ENCODE measurements at places on chromosomes 7 and 10.

DNA sequence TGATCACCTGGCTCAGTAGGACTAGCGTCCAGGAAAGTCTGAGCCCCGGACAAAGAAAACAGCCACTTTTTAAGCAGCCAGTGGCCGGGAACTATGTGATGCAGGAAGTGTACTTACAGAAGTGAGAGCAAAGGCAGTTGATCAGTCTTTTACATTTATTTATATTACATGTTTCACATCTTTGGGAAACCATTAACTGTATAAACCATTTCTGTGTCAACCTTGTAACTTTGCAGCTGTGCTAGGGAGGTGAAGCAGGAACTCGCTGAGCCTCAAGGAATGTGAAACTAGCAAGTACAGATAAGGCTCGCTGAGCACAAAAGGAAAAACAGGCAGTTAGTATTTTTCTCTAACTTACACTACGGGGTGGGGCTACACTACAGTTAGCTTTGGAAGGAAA lies 39.9 kb upstream of the HECW1 start:
- no peak for DNase-seq

- peak; percentile 43 for DNase-seq
Measured at GRCh38 chr7:130381468-130382312, 1.4 kb downstream of the CPA1 start.

GRCh38 chr10:114611617-114612016 lies 46.5 kb downstream of the ABLIM1 start:
- no peak for DNase-seq

DNA sequence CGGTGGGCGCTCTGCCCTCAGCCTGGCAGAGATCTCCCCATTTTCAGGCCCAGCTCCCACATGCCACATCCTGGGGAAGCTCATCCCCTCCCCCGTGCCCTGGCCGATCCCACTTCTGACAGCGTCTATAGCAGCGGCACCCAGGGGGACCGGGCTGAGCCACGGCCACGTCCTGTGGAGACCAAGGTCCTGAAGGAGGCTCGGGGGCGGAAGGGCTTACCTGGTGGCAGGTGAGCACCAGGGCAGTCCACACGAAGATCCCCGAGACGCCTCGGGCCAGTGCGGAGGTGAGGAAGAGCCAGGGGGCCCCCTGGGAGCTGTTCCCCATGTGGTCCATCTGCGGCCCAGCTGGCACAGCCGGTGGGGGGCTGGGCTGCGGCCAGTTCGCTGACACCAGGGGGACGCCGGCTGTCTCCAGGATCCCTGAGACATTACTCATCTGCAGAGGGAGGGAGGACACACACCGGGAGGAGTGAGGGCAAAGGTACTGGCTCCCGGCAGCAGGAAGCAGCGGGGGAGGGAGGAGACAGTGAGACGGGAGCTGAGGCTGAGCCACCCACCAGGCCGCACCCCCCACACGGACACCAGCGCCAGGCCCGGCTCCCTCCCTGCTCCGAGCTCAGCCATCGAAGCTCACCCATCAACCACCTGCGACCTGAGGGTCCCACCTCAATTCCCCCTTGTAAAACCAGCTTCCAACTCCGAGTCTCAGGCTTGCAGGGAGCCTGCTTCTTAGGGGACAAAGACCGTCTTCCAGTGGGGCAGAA lies 776 bp downstream of the TMEM184A start:
- DNase-seq: no peak

DNA sequence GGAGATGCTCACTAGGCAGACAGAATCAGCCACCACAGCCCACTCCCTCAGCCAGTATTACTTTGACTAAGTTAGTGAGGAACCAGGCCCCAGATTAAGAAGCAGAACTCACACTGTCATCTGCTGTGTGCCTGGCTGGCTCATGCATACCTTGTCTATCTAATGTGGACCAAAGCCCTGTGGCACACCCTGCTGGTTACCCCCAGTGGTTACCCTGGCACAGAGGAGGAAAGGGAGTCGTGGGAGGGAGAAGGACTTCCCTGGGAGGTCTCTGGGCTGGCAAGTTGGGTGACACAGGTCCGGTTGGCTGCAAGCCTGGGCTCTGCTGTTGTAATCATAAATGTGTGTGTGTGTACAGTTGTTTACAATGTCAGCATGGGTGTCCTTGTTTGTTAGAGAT lies 7.5 kb upstream of the SH2D4B start:
- peak; percentile 70 for DNase-seq

DNA sequence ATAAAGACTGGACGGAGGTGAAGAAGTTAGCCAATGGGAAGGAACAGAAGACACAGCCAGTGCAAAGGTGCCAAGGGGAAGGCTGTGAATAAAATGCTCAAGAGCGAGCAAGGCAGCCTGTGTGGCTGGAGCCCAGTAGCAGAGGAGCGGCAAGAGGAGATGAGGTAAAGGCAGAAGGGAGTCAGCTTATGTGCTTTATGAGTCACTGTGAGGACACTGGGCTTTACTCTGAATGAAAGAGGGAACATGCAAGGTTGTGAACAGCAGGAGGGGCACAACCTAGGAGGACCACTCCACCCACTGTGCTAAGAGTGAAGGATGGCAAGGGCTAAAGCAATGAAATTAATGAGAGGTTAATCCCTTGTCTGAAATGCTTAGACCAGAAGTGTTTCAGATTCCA lies 129.0 kb upstream of the ODAD2 start:
- no peak for DNase-seq

- DNase-seq: no peak
Measured at GRCh38 chr7:100118388-100119071, 628 bp downstream of the TAF6 start.

GRCh38 chr7:99013266-99014112 lies 130.4 kb downstream of the SMURF1 start:
- DNase-seq: peak; percentile 43

- no peak for DNase-seq
Measured at GRCh38 chr10:91328320-91328984, 81.7 kb upstream of the HECTD2 start.

DNA sequence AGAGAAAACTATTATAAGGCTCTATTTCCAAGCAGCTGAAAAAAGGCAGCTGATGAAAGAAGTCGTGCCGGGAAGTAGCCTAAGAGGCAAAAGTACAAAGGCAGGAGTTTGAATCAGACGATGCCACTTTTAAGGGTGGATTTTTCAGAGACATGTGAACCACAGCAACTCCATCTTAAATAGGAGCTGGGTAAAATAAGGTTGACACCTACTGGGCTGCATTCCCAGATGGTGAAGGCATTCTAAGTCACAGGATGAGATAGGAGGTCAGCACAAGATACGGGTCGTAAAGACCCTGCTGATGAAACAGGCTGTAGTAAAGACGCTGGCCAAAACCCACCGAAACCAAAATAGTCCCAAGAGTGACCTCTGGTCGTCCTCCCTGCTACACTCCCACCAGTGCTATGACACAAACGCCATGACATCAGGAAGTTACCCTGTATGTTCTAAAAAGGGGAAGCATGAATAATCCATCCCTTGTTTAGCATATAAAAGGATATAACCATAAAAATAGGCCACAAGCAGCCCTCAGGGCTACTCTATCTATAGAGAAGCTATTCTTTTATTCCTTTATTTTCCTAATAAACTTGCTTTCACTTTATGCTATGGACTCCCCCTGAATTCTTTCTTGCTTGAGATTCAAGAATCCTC lies 45.5 kb upstream of the PRSS1 start:
- no peak for DNase-seq

DNA sequence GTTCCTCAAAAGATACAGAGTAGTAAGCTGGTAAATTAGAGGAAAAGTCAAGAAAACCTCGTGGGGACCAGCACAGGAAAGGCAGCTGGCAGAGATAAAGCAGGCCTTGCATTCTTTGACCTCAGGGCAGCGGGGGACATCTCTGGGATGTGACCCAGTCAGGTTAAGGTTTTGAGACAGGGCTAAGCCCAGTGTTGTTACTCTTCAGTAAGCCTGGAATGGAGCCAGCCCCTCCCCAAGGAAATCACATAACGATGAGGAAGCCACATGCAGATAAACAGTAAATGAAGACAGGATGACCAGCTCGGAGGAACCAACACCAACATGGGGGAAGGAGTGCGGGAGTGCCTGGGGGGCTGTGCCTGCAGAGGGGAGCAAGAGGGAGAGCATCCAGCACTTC lies 99.6 kb downstream of the JAZF1 start:
- DNase-seq: no peak

DNA sequence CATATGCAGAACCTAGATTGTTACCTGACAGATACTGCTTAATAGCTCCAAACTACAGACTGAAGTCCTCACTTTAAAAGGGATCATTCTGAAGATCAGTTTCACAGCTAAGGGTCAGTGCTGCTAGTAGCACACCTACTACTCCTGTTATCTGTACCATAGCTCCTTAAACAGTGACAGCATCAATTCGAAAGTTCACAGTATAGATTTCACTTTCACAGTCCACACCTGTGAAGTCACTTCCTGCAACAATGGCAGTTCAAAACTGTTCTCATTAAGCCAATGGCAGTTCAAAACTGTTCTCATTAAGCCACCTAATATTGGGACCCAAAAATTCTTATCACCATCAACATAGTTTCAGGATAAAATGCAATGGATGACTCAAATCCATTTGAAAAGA lies 10.7 kb upstream of the FHIP2A start:
- no peak for DNase-seq

- DNase-seq: no peak
Measured at GRCh38 chr10:65292551-65292950, 1633.3 kb upstream of the LRRTM3 start.

- DNase-seq: no peak
Measured at GRCh38 chr10:44627591-44628354, 242.9 kb upstream of the CXCL12 start.

DNA sequence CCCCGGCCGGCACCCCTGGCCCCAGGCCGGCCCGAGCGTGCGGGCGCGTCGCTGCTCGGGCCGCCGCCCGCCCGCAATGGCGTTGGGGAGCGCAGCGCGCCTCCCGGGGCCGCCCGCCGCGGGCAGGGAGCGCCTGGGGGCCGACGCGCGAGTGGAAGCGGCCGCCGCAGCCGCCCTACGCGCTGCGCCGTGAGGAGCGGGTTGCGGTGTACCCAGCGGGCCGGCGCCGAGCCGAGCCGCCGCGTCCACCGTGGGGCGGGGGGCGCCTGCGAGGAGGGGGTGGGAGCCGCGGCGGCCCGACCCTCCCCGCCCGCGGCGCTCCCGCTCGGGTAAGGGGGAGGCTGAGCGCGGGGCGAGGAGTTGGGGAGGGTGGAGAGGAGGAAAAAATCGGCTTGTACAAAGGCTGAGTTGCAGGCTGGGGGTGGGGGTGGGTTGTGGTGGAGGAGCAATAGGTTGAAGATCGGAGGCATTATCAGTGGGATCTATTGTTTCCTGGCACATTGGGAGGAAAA lies 473 bp downstream of the PPP1R9A start:
- no peak for DNase-seq

- no peak for DNase-seq
Measured at GRCh38 chr10:68251151-68251550, 19.2 kb upstream of the ATOH7 start.

- no peak for DNase-seq
Measured at GRCh38 chr7:17153536-17153935, 144.9 kb upstream of the AHR start.

DNA sequence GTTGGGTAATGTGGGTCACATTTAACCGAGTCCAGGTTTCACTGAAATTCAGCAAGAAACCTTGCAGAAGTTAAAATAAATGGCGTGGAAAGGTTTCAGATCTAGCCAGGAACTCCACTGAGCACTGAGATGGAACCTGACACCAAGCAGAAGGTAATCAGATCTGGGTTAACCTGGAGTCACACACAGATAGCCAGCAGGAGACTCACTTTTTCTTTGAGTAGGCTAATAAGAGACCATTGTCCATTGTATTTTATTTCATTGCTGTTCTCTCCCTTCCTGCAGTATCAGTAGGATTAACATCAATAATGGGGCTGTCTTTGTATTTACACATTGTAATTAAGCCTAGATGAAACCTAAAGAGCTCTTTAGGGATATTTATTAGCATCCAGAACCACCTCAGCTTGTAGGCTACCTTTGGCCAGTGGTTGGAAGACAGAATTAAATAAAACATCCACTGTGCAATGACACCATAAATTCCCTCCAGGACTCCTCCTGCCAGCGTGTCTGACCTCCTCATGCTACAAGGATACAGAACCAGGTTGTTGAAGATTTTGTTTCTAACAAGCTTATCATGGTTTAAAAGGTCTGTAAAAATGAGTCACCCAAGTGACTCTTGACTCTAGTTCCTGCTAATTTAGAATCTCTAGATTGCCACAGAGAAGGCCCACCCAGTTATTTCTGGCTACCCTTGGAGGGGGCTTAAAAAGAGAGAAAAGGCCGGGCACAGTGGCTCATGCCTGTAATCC lies 151.1 kb downstream of the SORCS1 start:
- DNase-seq: no peak

DNA sequence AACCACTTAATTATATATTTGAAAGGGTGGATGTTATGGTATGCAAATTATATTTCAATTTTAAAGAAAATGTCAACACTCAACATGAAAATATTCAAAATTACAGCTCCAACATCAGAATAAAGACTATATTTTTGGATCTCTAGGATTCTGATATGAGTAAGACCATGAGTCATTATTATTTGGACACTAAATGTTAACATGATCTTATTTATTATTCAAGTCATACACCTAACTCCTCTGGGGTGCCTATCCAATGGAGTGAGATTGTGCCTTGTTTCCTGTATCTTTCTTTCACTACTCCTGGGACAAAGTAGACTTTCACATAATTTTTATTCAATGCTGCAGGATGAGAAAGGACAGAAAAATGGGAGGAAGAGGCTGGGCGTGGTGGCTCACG lies 135.2 kb upstream of the PRSS1 start:
- no peak for DNase-seq

GRCh38 chr10:2964632-2965296 lies 102.6 kb upstream of the PFKP start:
- DNase-seq: no peak
